ENCODE measurements at places on chromosomes 12 and 14.

DNA sequence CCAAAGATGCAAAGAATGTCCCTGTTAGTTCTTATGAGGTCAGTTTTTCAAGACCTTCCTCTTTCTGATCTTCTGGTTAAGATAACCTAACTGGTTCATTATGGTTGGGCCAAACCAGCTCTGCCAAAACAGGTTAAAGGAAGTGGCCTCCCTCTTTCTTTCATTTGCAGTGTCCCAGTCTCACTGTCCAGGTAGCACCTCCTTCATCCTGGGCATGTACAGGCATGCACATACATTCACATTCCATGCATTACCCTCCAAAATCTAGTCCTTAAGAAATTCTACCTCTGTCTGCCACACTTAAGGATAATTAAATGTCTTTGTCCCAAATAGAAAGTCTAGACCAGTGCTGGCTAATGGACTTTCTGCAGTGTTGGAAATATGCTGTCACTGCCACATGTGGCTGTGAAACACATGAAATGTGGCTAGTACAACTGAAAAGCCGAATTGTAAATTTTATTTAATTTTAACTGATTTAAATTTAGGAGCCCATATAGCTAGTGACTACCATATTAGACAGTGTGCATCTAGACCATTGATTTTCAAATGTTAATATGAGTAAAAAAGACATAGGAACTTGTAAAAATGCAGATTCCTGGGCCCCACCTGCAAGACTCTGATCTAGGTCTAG, 169.3 kb downstream of the PCNX1 start:
- DNase-seq: no peak

DNA sequence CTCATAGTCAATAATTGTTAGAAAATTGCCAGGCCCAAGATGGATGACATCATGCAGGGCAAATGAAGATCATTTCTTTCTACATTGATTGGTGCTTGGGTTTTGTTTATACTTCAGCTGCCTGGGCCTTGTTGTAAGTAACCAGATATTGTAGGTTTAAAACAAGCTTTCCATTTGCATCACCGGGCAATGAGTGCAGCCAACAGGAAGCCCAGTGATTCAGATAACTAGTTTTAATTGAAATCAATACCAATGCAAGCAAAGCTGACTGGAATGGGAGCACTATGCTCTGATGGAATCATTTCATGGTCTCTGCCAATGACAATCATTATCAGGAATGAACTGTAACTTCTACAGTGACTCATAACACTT, 279.3 kb downstream of the DUSP6 start:
- peak; percentile 83 for DNase-seq

DNA sequence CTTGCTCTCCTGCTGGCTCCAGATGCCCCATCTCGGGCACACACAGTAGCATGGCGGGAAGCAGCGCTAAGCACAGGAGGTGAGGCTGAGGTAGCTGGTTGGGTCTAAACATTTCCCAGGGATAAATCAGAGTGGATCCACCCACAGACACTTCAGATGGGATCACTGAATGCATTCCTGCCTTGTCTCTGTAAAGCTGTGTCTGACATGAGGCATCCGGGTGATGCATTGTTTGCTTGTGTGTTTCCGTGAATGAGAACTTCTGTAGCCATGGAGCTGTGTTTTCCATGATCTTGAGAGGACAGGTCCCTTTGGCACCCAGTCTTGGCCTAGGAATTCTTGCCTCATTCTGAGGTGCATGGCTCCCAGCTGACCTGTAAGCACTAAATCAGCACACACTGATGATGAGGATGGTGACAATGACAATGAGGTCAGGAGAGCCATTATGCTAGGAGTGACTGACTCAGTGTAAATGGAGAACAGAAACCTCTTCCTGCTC, 6.7 kb upstream of the KRT75 start:
- peak; percentile 87 for DNase-seq

DNA sequence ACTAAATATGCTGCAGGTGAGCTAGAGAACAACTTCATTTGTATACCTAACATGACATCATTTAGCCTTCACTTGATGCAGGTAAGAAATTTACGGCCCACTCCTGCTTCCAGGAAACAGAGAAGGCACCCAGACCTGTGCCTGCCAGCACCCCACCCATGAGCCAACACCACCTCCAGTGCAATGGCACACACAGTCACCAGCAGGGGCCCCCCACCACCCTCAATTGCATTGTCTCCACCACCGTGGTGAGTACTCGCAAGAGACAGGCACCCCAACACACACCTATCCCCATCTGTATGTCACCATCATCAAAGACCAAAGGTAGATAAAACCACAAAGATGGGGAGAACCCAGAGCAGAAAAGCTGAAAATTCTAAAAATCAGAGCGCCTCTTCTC, 107.6 kb downstream of the KLHL28 start:
- no peak for DNase-seq

GRCh38 chr12:100573292-100574186, at the start of gene GAS2L3:
Gene GAS2L3, plus strand, starts transcription at chr12:100573684. Its CDS starts 21,221 bp downstream, at chr12:100594905.
- DNase-seq: peak; percentile 79

- DNase-seq: no peak
Observed at GRCh38 chr12:57623811-57624390, 9.1 kb downstream of the B4GALNT1 start.

DNA sequence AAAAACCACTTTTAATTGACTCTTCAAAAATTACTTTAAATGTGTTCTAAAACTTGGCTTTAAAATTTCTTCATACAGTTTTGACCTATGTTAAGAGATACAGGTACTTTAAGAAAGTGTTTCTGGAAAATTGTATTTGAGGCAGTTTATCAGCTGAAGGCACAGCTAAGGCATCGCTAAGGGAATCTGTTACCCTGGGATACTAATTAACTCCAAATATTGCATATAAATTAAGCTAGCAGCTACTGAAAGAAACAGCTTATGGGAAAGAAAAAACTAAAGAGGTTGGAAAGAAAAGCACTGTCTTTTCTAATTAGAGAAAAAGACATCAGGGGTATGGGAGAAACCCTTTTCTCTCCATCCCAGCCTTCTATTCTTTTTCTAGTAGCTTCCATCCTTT, 134.1 kb upstream of the SLC35F4 start:
- no peak for DNase-seq

- peak; percentile 62 for DNase-seq
Observed at GRCh38 chr12:127445581-127446139, 821.3 kb upstream of the TMEM132C start.

DNA sequence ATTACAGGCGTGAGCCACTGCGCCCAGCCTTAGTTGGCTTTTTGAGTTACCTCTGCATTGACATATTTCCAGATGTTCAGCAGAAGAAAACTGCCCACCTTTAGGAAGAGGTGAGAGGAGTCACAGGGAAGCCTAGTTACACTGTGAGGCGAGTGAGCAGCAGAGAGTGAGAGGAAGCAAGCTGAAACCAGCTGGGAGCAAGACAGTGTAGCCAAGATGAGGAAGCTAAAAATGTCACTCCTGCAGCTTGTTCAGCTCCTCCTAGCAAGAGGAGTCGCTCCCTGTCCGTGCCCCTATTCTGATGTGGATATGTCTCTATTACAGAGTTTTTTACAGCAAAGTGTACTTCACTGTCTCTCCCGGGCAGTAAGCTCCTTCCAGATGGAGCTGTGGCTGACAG, 127.6 kb downstream of the GXYLT1 start:
- DNase-seq: no peak

DNA sequence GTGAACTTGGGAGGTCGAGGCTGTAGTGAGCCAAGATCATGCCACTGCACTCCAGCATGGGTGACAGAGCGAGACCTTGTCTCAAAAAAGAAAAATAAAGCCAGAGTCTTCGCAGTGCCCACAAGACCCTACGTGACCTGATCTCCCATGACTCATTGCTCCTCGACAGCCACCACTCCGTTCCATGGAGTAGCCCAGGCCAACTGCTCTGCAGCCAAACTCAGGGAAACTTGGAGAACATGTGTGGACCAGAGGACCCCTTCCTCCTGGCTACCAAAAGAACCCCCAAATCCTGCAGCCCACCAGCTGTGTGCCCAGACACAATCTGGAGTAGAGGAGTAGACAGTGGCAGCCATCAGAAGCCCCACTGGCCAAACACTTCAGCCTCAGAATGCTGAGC, 32.1 kb upstream of the PPP2R5C start:
- no peak for DNase-seq

- DNase-seq: no peak
Observed at GRCh38 chr12:193261-193660, 20.7 kb downstream of the SLC6A12 start.

DNA sequence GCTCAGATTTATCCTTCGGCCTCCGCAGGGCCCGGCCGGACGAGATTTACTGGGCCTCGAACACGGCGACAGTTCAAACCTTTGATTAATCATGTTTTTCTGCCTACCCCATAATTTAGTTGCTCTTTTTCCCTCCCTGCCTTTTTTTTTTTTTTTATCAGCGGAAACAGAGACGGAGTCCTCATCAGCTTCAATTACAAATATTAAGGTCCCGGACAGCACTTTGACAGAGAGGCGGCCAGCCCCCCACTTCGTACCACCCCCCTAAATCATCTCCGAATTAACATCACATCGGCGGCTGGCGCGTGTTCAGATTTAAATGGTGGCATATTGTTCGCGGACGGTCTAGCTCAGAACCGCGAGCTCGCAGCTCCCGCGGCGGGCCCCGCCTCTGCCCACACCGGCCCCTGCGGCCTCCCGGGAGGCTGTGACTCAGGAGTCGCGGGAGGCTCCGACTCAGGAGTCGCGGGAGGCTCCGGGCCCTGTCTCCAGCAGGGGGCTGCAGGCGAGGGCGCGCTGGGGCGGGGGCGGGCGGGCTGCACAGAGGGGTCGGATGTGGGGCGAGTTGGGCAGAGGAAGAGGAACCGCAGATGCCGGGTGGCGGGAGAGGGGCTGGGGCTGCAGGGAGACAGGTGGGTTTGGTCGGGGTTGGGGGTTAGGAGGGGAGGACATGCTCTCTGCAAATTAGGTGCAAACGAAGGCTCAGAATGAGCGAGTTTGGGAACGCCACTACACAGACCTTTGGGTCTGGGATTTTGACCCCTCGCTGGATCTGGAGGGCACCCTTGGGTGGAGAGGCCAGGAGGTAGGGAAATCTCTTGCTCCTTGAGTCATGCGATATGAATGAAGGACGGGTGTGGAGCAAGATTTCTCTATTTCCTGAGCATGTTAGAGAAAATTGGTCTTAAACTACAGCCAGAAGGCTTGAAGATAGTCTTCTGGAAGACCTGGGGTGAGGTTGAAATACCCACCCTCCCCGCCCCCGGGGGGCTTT, 19.6 kb upstream of the ATP5MC2 start:
- DNase-seq: peak; percentile 73

DNA sequence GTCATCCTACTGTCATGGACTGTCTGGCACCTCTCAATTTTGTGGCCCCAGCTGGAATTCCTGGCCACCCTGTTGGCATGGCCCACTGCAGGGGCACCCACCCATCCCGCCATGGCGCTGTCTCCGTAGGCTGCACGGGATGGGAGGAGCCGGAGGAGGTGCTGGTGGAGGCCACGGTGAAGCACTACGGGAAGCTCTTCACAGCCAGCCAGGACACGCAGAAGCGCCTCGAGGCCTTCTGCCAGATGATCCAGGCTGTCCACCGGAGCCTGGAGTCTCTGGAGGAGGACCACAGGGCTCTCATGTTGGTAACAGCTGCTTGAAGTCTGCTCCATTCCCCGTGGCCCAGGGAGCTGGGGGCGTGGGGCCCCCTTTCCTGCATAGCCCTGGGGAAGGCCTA, 3.9 kb downstream of the CCDC197 start:
- no peak for DNase-seq

DNA sequence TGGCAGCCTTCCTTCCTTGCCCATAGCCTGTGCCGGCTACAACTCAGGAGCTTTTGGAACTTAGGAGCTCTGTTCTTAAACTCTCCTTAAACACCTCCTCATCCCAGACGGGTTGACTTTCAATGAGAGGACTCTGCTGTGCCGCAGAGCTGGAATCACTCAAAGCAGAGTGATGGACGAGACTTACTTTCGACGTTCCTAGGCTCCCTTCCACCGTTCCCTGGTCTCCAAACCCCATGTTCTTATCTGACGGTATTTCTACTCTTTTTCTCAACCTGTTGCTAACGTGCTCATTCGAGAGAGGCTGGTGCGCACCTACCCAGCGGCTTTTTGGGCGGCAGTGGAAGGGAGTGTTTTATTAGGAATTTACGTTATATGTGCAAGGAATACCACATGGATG, 232.7 kb downstream of the CACNA1C start:
- DNase-seq: no peak

GRCh38 chr14:77177702-77178101, 3.9 kb upstream of the TMEM63C start:
- no peak for DNase-seq

DNA sequence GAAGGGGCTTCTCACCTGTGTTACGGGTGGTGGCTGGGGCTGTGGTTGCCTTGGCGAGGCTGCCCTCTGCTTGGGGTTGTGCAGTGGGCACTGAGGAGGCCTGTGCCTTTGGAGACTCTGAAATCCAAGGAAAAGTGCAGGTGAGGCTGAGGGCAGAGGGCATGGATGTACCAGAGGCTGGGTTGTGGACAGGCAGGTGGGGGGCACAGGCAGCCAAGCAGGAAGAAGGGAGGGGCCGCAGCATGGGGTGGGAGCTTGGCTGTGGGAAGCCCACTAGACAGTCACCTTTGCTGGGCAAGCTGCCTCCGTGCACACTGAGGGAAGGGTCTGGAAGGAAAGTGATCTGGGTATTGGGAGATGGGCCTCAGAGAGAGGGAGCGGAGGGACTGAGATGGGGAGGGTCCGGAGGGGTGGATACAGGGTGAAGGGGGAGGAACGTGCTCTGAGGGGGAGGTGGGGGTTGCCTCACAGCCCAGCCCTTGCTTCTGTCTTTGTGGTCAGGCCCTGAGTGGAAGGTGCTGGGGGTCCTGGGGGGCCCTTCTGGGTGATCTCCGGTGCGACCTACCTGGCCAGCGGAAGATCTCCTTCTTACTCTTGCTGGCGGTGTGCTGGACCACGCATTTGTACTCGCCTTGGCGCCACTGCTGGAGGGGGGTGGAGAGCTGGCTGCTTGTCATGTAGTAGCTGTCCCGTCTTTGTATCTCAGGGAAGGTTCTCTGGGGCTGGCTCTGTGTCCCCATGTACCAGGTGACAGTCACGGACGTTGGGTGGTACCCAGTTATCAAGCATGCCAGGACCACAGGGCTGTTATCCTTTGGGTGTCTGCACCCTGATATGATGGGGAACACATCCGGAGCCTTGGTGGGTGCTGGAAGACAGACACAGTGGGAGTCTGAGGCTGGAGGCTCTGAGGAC, 318.7 kb downstream of the TMEM121 start:
- DNase-seq: no peak

- peak; percentile 65 for DNase-seq
Observed at GRCh38 chr12:92363295-92364146, 217.9 kb upstream of the BTG1 start.

- DNase-seq: peak; percentile 34
Observed at GRCh38 chr14:30159374-30159773, 231.7 kb upstream of the PRKD1 start.

All from fibroblast of skin of right biceps (primary cell).